ENCODE measurements at places on chromosomes 4 and X.
A peak's percentile ranks its signal among the peaks of the same experiment; 100 is the strongest.

DNA sequence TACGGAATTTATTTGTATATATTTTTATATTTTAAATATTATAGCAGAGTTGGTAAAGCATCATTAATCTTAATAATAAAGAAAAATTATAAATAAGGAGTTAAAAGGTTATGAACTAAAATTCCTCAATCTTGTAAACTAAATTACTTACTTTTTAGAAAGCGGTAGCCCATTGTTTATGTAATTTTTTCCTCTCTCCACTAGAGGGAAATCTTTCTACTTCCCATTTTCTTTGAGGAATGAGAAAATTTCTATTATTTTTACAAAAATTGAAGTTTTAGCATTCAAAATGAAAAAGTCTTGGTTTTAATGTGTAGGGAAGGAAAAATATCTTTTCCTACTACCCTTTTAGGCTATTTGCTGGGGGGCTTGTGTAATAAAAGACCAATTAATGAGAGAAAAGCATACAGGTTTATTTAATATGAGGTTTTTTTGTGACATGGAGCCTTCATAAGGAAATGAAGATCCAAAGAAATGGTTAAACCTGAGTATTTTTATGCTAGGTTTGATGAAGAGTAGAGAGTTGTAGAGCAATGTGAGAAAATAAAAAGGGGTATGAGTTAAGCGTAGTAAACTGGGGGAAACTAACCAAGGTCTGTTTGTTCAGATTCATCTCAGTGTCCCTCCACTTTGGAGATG lies 68.7 kb upstream of the ADAD1 start:
- DNase-seq, result peak; percentile 6

GRCh38 chrX:155215443-155216178 lies 649 bp upstream of the VBP1 start:
- DNase-seq, result no peak

DNA sequence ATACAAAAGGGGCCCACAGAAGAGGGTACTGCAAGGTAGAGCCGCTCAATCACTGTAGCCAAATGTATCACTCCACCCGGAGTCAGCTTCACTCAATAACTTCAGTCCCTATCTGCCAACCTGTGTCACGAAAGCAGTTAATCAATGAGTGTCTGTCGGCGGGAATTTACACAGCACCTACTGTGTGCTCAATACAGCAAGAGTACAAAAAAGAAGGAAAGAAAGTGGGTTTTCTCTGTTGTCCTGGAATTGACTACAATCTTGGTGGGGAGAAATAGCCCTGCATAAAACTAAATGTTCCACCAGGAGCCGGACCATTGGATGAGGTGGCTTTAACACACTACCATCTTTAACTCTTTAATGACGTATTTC lies 780 bp upstream of the NKRF start:
- DNase-seq, result no peak

DNA sequence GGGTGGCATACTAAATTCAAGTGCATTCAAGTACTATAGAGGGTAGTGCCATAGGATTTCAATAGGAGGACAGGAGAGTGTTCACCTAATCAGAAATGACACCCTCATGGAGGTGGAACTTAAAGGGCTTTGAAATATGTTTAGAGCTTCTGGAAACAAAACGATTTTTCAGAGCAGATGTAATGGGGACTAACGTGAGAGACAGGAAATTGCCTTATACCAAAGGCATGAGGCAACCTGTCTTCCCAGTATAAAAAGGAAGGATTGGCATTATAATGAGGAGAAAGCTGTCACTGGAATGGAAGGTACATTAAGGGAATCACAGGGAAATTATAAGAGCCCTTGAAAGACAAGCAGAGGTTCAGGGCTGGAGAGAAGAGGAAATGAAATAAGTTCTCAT lies 116.3 kb upstream of the PNPLA4 start:
- DNase-seq, result no peak

- peak; percentile 1 for DNase-seq
These were observed 280.9 kb upstream of the RPS6KA3 start for GRCh38 chrX:20547611-20548051.

DNA sequence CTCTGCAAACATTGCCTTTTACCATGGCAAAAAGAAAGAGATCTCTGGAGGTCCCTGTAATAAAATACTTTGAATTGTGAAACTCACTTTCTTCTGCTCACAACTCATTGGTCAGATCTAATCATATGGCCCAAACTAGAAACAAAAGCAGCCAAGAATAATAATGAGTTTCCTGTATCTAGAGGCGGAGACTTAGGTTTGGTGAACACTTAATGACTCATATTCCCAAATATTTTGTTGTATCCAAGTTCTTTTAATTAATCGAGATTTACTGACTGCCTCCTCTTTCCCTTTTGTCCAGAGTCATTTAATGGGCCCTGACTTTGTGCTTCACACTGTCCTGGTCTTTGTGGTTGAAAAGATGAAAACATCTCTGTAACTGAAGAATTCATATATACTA lies 190.6 kb downstream of the CCSER1 start:
- peak; percentile 94 for DNase-seq

DNA sequence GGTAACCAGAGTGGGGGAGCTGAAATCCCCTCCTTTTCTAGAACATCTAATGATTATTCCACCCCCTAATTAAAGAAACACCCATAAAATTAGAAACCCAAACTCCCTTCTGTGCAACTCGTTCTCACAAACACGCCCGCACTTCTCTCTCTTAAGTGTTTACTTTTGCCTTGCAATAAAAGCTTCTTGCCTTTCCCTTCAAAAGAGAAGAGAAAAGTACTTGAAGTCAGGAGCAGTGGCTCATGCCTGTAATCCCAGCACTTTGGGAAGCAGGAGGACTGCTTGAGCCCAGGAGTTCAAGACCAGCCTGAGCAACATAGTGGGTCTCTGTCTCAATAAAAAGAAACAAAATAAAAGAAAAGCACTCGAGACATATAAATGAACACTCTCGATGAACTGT lies 3.6 kb upstream of the GPR173 start:
- no peak for DNase-seq

DNA sequence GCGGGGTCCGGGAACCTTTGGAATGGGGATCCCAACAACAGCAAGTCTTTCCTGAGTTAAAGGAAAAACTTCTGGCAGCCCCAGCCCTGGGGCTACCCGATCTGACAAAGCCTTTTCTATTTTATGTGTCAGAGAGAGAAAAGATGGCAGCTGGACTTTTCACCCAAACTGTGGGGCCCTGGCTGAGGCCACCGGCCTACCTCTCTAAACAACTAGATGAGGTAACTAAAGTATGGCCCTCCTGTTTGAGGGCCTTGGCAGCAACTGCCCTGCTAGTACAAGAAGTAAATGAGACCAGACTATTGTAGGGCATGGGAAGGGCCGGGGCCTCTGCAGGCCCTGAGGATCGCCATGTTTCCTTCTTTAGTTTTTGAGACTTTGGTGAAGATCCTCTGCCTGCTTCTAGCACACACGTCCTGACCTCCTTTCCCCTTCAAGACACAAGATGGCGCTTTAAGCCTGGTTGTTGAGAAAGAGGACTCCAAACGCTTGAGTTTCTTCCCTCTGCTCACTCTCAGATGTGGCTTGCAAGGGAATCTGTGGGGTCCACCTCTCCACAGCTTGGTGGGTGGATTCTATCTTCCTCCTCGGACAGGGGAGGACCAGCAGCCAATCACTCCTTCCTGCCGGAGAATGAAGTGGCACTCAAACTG lies 18.5 kb upstream of the DRD5 start:
- DNase-seq, result no peak

GRCh38 chrX:41441934-41442823 lies 5.0 kb upstream of the NYX start:
- DNase-seq, result peak; percentile 93

DNA sequence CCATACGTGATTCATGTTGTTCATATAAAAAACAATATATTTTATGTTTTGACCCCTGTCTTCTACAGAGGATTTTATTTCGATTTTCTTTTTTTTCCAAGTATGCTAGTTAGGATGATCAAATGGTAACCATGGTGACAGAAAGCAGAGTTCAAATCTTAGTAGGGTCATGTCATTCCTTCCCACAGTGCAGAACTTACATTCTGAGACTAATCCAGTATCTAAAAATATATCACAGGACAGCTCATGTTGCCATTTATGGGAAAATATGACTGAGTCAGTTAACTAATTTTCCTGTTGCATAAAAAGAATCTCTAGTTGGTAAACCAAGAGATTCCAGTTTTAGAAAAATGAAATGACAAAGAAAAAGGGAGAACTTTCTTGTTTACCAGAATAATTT lies 209.5 kb downstream of the PARM1 start:
- no peak for DNase-seq

GRCh38 chr4:8778760-8779159 lies 92.9 kb downstream of the HMX1 start:
- DNase-seq, result no peak

DNA sequence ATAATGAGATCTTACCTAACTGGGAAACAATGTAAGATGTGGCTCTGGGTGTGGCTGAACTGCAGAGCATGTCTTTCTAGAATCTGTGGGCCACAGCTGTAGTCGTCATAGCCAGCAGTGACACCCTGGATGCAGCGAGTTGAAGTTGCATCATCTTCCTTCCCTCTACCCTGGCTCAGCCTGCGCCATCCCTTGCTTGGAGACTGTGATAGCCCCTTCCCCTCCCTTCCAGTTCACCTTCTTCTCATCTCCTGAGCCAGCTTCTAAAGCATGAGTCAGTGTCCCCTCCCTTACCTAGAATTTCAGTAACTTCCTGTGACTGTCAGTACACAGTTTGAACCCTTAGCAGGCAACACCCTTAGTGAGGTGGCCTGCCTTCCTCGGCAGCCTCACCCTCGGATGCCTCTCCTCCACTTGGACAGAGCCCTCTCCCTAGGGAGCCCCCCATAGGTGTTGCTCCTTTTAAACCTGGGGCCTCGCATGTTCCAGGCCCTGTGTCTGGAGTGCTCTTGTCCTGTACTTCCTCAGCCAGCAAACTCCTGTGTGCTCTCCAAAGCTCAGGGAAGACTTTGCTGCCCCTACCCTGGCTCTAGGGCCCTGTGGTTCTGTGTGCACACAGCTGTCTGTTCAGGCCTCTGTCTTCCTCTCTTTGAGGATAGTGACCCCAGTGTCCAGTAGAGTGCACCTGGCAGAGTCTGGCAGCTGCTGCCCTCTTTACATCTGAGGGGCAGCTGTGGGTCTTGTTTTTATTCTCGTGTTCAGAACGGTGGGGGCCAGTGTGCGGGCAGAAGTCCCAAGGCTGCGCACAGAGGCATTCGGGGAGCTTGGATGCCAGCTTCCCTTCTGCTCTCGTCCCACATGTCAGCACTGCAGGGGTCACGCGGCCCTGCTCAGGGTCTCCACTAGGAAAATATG lies 43.7 kb upstream of the TADA2B start:
- no peak for DNase-seq

- no peak for DNase-seq
These were observed 402.2 kb upstream of the MAGEB2 start for GRCh38 chrX:29813174-29813573.

- no peak for DNase-seq
These were observed 59.7 kb downstream of the LRRC66 start for GRCh38 chr4:51960486-51960885.

DNA sequence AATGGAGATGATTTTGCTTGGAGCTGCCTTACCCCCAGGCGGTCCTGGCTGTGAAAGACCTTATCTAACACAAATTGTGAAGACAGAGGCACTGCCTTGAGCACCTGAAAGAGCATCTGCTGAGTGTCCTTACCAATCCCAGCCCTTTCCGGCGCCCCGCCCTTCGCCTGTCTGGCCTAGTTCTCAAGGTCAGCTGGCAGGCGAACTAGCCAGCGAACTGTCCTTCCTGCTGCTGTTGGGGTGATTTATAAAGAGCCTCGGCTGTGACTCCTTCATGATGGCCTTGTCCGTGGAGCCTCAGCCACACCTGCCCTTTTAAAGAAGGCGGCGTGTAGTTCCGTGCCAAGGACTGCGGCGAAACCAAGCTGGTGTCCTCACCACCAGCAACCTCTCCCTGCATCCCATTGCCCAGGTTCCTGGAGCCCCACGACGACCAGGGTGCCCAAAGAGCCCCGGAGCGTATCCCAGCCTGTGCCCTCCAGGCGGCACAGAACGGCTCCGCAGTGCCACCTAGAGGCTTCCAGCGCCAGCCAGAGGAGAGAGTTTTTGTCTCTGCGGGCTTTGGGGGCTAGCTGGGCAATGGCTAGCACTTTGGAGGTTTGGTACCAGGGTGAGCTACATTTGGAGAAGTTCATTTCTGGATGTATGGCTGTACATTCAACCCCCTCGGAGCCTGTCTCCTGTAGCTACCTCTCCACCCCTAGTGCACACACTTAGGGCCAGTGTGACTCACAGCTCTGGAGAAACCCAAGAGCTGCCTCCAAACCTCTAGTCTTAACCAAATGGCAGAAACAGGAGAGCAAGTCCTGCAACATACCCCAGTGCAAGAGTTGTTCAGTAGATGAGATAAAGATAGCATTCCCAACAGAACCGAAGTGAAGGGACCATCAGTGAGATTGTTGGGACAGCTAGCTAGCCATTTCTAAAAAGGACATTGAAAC lies 36.8 kb upstream of the VMA21 start:
- DNase-seq, result peak; percentile 37

- no peak for DNase-seq
These were observed 455.6 kb upstream of the BOD1L1 start for GRCh38 chr4:14083150-14083549.

DNA sequence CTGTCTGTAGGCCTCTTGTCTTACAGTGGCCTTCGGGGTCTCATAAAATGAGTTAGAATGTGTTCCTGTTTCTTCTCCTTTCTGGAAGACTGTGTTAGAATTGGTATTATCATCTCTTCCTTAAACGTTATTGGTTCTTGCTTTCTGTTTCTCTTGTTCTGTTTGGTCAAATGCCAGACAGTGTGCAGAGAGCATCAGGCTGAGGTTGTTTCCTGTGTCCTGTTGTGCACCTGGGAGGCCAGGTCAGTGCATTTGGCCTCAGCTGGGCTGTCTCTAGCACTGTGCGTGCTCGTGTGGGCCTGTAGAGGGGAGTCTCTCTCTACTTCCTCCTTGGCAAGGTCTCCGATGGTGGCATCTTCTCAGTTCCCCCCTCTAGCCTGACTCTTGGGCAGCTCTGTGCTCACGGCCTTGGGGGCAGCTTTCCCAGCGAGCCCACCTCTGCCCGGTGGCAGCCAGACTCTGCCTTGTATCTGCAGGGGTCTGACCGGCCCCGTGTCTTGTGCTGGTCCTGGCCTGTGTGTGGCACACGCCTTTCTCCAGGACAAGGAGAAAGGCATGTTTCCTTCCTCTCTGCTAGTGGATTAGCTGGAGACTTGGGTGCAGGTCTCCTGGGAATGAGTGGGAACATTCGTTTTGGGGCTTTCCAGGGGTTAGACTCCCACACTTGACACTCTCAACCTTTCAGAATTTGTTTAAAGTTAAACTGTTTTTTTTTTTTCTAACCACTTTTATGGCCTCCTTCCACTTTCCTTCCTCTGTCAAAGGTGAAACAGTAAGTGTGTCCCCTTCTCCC lies 62.3 kb downstream of the FAM193A start:
- no peak for DNase-seq
